Skin of body (tissue), 3 donors: ENCODE measurements at places on chromosomes 12 and 14. TPM values are rescaled to one million over a fixed set of nuclear protein-coding genes. Genes with fewer than 3 reads are reported as not detected.

TMEM116 gene
- total RNA-seq = 18.7 TPM

WSCD2 gene
- total RNA-seq = 2.0 TPM

BDKRB1 gene
- total RNA-seq = 0.20 TPM

TRIM9 gene
- total RNA-seq = 3.3 TPM

PLEKHG7 gene
- total RNA-seq = not detected

C1QL4 gene
- not detected for total RNA-seq

FOXA1 gene
- 0.59 TPM for total RNA-seq

LRRIQ1 gene
- total RNA-seq = 0.30 TPM

CYP46A1 gene
- 2.0 TPM for total RNA-seq

MIS18BP1 gene
- 52.9 TPM for total RNA-seq

VPS33A gene
- total RNA-seq = 12.0 TPM

SLIRP gene
- 53.2 TPM for total RNA-seq
